Stimulated activated CD8-positive, alpha-beta memory T cell treated with anti-CD3 and anti-CD28 coated beads, Interleukin-7, amount 100 ng/mL, for 1 hour (primary cell): ENCODE measurements at places on chromosomes 6 and 20.

DNA sequence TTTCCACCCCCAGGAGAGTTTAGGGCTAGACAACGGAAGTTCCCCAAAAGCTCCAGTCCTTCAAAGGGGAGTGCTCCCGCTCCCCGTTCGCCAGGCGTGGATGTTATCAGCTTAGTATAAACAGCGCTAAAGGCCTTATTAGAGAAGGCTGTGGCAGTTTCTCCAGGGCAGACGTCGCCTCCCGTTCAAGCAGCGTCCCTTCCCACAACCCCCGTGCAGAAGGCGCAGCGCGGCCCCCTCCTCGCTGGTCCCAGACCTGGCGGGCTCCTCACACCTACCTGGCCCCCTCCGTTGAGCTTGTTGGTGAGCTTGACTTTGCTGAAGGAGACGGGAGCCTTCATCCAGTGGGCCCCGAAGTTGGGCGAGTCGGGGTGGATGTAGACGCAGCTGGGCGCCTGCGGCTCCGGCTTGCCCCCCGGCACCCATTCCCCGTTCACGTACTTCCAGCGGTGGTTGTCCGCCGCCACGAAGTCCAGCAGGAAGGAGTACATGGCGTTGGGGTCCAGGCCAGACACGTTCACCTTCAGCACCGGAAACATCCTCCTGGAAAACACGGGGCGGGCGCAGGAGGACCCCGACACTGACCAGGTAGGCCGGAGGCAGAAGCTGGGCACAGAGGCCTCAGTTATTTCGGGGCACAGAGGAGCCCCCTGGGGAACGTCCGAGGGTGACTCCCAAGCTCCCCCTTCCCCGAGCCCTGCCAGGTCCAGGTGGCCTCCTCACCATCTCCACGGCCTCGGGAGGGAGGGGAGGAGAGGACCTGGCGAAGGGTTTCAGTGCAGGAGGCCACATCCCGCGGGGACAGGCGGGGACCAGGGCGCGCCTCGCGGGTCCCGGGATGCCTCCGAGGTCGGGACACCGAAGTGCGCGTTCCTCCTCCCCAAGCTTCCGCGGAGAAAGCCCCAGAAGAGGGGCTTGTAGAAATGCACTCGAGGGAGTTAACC lies 1.1 kb downstream of the TBXT start:
- no peak for DNase-seq

DNA sequence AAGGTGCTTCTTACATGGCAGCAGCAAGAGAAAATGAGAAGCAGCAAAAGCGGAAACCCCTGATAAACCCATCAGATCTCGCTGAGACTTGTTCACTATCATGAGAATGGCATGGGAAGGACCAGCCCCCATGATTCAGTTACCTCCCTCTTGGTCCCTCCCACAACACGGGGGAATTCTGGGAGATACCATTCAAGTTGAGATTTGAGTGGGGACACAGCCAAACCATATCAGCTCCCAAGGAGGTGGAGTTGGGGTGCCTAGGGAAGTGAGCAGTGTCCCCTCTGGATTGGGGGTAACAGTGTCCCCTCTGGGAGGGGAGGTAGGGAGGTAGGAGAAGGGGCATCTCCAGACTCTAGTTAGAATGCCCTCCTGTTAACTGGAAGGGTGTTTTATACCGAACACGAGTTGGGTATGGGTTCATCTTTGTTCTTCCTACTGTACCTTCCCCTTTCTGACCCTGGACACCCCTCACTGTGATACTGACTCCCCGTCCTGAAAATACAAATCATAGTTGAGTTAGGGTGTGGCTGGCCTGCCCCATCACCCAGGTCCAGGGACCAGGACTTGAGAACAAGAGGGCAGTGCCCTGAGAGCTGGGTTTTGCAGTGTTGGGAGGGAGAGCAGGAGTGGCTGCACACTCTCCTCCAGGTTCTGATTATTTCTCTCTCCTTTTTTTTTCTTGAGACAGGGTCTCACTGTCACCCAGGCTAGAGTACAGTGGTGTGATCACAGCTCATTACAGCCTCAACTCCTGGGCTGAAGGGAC lies 62.0 kb downstream of the EFCAB8 start:
- no peak for DNase-seq

- no peak for DNase-seq
Observed at GRCh38 chr6:93792746-93793145, 373.4 kb upstream of the EPHA7 start.

DNA sequence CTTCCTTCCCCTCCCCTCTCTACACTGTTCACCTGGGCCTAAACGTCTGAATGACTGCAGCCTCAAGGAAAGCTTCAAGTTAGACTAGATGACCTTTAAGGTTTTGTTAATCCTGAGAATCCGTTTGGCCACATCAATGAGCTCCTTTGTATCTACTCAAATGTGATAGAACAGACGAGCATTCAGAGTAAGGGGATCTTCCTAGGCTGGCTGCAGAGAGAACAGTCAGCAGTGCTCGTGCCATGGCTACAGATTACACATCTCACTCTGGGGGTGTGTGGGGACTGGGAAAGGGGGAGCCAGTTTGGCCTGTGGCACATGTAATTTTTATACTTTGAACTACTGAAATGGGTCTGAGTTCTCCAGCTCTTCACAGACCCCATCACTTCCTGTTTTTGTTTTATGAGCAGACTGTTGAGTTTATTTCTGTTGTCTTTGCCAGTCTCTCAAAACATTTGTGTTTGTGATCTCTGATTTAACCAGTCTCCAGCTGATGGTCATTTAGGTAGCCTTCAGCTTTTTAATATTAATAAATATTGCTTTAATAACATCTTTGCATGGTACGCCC lies 50.9 kb downstream of the KCNS1 start:
- no peak for DNase-seq

GRCh38 chr6:88908598-88909548 lies 54.5 kb downstream of the RNGTT start:
- DNase-seq, result no peak

DNA sequence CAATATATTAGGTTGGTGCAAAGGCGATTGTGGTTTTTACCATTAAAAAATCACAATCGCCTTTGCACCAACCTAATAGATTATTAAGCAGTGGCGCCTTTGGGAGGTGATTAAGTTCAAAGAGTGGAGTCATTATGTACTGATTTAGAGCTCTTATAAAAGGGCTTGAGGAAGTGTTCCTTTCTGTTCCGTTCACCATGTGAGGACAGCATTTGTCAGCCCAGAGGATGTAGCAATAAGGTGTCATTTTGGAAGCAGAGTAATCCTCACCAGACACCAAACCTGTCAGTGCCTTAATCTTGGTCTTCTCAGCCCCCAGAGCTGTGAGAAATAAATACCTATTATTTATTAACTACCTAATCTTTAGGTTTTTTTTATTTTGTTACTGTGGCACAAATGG lies 542.1 kb upstream of the MAN1A1 start:
- no peak for DNase-seq

- DNase-seq, result no peak
Observed at GRCh38 chr6:169106176-169106575, 147.5 kb downstream of the THBS2 start.

DNA sequence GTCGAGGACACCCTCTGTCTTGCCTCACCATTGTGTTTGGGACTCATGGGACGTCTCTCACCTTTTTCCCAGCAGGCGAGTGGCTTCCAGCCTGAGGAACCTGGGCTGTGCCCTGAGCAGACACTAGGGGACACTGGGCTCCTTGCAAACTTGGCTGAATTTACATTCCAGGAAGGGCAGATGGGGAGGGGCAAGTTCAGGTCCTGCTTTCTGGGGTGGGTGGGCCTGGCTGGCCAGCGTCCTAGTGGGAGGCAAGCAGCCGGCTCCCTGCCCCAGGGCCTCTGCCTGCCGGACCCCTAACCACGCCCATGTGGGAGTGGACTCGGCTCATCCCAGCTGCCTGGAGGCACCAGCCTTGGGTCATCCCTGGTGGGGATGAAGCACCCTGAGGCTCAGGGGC lies 48.2 kb upstream of the MLN start:
- no peak for DNase-seq

GRCh38 chr6:56808871-56809359 lies 146.0 kb upstream of the BEND6 start:
- no peak for DNase-seq

DNA sequence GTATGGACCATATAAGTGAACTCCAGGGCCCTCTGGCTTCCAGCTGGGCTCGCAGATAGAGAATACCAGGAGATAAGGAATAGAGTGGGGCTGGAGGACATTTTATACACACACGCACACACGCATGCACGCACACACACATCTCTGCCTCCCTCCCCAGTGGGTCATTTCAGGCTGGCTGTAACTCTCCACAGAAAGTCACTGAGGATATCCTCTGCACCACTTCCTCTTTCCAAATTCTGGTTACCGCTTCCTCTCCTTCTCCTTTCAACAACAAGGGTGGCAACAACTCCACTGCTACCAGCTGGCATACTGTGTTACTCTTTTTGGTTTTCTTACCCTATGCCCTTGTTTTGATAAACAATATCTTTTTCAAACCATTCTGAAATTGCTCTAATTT lies 280.2 kb downstream of the COL12A1 start:
- DNase-seq, result no peak

- DNase-seq, result no peak
Observed at GRCh38 chr6:32943864-32944649, 3.2 kb upstream of the HLA-DMB start.

GRCh38 chr20:48933017-48933766 lies 11.7 kb downstream of the ARFGEF2 start:
- DNase-seq, result no peak

GRCh38 chr6:87210979-87211378 lies 55.6 kb downstream of the ZNF292 start:
- no peak for DNase-seq

GRCh38 chr6:130730600-130730999 lies 96.6 kb upstream of the SMLR1 start:
- DNase-seq, result no peak

- DNase-seq, result no peak
Observed at GRCh38 chr6:127971945-127972391, 71.1 kb upstream of the THEMIS start.

DNA sequence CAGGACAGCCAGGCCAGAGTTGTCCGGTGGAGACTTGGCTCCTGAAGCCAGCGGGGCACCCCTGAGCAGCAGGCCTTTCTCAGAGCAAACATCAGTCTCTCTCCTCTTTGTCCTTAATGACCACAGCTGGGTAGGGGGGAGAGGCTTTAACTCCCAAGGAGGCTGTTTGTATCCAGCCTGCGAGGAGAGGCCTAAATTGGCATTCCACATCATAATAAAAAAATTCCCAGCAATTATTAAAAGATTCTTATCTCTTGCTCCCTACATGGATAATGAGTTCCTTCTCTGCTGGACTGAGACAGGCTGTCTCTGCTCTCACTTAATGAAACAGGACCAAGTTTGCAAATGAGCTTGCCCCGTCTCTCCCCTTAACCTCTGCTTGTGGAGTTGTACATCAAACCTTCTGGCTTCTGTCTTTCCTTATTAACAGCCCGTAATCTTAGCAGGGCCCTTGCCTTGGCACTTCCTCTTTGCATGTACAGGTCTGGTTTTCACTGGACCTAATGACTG lies 838.2 kb downstream of the MAFB start:
- DNase-seq, result no peak

- no peak for DNase-seq
Observed at GRCh38 chr6:33936886-33937285, 133.1 kb upstream of the MLN start.

DNA sequence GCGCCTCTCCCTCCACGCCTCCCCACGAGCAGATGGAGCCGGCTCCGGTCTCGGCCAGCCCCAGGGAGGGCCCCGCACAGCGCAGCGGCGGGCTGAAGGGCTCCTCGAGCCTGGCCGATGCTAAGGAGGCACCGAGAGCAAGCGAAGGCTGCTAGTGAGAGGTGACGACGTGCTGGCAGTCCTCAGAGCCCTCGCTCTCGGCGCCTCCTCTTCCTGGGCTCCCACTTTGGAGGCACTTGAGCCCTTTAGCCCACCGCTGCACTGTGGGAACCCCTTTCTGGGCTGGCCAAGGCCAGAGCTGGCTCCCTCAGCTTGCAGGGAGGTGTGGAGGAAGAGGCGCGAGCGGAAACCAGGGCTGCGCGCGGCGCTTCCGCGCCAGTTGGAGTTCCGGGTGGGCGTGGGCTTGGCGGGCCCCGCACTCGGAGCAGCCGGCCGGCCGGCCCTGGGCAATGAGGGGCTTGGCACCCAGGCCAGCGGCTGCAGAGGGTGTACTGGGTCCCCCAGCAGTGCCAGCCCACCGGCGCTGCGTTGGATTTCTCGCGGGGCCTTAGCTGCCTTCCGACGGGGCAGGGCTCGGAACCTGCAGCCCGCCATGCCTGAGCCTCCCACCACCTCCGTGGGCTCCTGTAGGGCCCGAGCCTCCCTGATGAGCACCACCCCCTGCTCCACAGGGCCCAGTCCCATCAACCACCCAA lies 2.5 kb upstream of the TMEM14C start:
- DNase-seq, result peak; percentile 49

- DNase-seq, result no peak
Observed at GRCh38 chr20:62198496-62198895, 15.7 kb downstream of the MTG2 start.

DNA sequence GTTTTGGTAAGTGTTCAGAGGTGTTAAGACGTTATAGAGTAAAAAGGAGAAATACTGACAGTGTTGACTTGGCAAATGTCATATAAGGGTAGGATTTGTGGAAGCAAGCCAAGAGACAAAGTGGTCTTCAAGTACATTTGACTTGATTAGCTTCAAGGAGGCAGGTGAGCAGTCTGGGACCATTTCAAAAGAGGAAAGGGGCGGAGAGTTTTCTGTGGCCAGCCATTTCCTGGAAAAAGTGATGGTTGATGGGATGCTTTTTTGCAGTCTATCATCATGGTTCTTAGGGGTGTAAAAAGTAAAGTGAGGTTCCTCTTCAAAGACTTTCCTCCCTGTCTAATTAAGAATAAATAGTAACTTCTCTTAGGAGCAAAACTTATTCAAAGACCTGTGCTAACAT lies 28.7 kb downstream of the FKBP1A start:
- DNase-seq, result no peak

DNA sequence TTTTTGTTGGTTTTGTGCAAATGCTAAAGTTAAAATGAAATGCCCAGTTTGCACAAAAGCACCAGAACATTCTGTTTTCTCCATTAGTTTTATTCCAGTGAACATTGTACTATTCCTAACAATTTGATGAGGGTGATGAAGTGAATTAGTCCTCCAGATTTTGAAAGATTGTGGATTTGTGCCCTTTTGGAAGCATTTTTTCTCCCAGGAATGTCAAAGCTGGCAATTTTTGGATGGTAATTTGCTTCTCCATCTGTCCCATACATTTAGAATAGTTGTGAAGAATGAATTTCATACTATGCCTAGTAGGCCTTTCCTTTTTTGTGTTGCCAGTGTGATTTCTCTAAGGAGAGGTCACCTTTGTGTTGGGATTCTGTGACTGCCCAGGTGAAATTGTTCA lies 797.2 kb downstream of the BCKDHB start:
- no peak for DNase-seq

DNA sequence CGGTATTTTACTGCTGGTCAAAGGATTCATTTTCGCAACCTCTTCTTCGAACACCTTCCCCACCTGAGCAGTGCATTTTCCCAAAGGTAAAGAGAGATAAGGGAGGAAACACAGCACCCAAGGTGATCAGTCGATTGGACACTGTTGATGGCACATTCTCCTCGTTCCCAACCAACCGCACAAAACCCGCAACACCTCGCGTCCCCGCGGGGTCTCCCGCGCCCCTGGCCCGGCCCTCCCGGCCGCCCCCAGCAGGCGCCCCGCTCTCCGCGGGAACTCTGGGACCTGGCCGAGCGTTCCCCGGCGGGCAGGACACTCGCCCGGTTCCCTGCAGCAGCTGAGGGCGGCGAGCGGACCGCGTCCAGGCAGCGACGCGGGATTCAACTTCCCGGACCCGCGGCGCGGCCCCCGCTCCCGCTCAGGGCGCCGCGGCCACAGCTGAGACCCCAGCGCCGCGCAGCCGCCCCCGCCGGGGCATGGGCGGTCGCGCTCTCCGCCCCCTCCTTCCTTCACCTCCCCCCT lies 506 bp downstream of the RGS17 start:
- DNase-seq, result no peak

- no peak for DNase-seq
Observed at GRCh38 chr6:155765275-155766194, 309.9 kb upstream of the NOX3 start.

GRCh38 chr20:54200487-54201267 lies 7.2 kb upstream of the PFDN4 start:
- DNase-seq, result no peak
